Peyer's patch (tissue), 4 donors: ENCODE measurements at places on chromosomes 6 and 20. TPM values are rescaled to one million over a fixed set of nuclear protein-coding genes. Genes with fewer than 3 reads are reported as not detected.

Gene GSTA3
- not detected for total RNA-seq

Gene HLA-DQA2
- not detected for total RNA-seq

Gene PREP
- total RNA-seq, result 47.0 TPM

Gene TXLNB
- total RNA-seq, result not detected

DNA sequence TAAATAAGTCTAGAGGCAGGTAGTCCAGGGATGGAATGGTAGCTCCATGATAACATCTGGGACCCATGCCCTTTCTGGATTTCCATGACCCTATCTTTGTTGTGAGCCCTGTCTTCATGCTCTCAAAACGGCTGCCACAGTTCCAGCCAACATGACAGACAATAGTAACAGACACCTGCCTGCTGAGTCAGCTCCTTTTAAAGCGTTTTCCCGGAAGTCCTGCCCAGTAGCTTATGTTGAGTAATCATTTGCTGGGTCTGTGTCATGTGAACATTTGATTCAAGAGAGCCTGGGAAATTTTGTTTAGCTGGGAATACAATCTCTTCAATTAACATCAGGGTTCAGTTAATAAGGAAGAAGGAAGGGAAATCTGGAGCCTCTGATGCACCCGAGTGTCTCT is 262.2 kb upstream of the SULF2 start:
- DNase-seq, result no peak
- no peak overlapping the region for H3K4me3 ChIP-seq
- H3K36me3 ChIP-seq, result no peaks in the 10 kb centered on the region

DNA sequence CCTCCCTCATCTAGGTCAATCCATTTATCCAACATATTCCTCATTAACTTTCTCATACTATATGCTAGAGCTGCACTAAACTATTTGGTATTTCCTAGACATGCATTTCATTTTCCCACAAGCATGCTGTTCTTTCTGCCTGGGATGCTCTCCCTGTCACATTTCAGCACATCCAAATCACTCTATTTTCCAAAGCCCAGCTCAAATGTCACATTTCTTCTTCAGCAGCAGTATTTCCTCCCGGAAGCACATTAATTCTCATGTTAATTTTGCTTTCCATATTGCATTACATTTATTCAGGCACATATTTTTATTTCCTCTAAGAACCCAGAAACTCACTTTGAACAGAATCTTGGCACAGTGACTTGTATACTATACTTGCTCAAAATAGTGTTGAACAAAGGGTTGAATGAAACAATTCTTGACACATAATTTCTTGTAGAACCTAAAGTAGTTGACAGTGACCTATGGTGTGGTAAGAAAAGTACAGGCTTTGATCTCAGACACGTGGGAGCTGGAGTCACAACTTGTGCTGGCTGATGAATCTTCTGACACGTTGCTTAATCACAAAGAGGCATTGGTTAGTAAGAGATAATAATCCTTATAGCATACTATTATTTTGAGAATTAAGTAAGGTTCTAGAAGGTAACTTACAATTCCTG is 30.8 kb upstream of the CD2AP start:
- no peaks in the 10 kb centered on the region for H3K36me3 ChIP-seq
- H3K4me3 ChIP-seq, result no peak overlapping the region
- no peaks in the 10 kb centered on the region for H3K27me3 ChIP-seq
- no peak for DNase-seq
- no peaks in the 10 kb centered on the region for H3K4me1 ChIP-seq

- H3K27me3 ChIP-seq, result no peaks in the 10 kb centered on the region
- no peak overlapping the region for H3K4me3 ChIP-seq
- no peak for DNase-seq
- no peaks in the 10 kb centered on the region for H3K4me1 ChIP-seq
- no peaks in the 10 kb centered on the region for H3K36me3 ChIP-seq
These were observed 34.2 kb downstream of the MYLIP start for GRCh38 chr6:16163066-16163465.

DNA sequence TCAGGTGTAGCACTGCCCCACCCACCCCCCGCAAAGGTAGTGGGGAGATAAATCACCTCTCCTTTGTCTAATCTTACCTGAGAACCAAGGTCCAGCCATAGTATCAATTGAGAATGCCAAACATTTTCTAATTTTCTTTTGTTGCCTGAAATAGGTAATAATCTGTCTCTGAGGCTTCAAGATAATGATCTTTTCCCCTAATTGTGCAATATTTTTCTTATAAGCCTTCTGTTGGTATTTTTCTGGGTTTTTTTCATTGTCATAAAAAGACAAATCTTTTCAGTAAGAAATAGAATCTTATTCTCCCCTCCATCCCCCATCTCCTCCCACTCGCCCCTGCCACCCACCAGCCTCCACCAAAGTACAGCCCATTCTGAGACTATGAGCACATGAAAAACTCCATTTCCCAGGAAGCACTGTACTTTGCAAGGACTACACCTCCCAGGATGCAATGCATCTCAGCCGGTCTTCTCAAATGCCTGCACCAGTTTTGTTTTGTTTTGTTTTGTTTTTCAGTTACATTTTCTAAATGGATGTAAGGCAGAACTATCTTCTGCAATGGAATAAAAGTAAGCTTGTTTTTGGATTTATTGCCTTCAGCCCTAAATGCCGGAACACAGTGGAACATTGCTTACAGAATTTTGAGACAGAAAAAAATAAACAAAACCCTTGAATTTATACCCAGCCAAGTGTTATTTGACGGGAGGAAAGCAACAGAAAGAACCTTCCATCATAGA is 268.0 kb downstream of the TFAP2A start:
- no peaks in the 10 kb centered on the region for H3K27me3 ChIP-seq
- H3K36me3 ChIP-seq, result no peaks in the 10 kb centered on the region
- no peaks in the 10 kb centered on the region for H3K4me1 ChIP-seq
- no peak for DNase-seq
- no peak overlapping the region for H3K27ac ChIP-seq
- peak overlapping the region; percentile 34 for H3K4me3 ChIP-seq

- H3K4me1 ChIP-seq, result no peaks in the 10 kb centered on the region
- H3K4me3 ChIP-seq, result no peak overlapping the region
- no peaks in the 10 kb centered on the region for H3K36me3 ChIP-seq
- H3K27me3 ChIP-seq, result no peaks in the 10 kb centered on the region
- no peak for DNase-seq
These were observed 16.4 kb upstream of the MCUR1 start for GRCh38 chr6:13830803-13831202.

DNA sequence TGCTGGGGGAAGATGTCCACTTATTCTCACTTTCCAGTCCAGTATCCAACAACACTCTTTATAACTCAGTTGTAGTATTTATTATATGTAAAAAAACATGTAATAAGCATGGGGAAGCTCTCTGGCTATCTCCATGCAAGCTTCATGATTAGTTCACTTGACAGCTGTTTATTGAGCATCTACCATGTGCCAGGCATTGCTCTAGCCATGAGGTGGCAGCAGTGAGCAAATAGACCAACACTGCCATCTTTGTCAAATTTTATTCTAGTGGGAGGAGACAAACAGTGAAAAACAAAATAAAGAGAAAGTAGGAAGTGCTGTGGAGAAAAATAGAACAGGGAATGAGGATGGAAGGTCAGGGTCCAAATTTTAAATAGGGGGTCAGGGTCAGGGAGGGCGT is 131.8 kb downstream of the CFAP61 start:
- H3K27me3 ChIP-seq, result no peaks in the 10 kb centered on the region
- DNase-seq, result no peak
- no peaks in the 10 kb centered on the region for H3K36me3 ChIP-seq
- no peak overlapping the region for H3K4me3 ChIP-seq
- no peaks in the 10 kb centered on the region for H3K4me1 ChIP-seq
- H3K27ac ChIP-seq, result no peak overlapping the region

- H3K4me1 ChIP-seq, result peaks cover 3% of the 10 kb centered on the region
- peak overlapping the region; percentile 85 for H3K27ac ChIP-seq
- no peaks in the 10 kb centered on the region for H3K36me3 ChIP-seq
These were observed 18.8 kb downstream of the HLA-E start for GRCh38 chr6:30507849-30508827.

DNA sequence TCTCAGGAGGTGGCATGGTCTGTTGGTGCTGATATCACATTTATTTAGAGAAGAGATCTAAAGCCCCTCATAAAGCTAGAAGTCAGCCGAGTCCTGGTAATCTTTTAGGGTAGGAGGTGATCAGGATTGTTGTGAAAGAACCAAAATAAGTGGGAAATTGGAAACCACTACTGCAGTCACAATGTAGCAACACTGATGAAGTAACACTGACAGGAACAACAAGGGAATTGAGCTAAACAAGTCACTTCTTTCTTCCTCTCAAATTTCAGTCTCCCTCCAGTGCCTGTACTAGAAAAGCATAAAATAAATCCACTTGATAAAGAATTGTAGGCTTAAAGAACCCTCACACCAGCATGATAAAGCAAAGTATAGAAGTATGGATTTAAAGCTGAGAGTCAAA is 1509.0 kb downstream of the GRIK2 start:
- H3K4me3 ChIP-seq, result no peak overlapping the region
- H3K36me3 ChIP-seq, result no peaks in the 10 kb centered on the region
- no peaks in the 10 kb centered on the region for H3K4me1 ChIP-seq
- H3K27ac ChIP-seq, result no peak overlapping the region

- H3K27ac ChIP-seq, result peak overlapping the region; percentile 98
- H3K4me3 ChIP-seq, result peak overlapping the region; percentile 70
- no peaks in the 10 kb centered on the region for H3K27me3 ChIP-seq
- H3K4me1 ChIP-seq, result no peaks in the 10 kb centered on the region
These were observed 129.9 kb downstream of the HFE start for GRCh38 chr6:26216886-26217713.
